ENCODE measurements at places on chromosomes 12 and 14.

DNA sequence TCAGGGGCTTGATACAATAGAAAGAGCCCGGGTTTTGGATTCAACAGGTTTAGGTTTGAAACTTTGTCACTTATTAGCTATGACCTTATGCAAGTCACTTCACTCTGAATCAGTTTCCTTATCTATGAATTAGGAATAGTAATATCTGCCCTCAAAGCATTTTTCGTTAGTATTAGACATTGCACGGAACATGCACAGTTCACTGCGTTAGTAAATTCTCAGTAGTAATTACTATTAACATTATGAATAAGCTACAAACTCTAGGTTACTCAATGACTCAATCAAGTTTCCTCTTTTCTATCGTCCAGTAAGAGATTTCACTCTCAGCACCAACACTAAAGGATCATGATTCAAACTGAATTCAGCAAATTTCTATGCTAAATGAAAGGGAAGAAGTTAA, 150.3 kb downstream of the CEP83 start:
- no peak for DNase-seq

GRCh38 chr14:93753647-93754046, 34.6 kb downstream of the PRIMA1 start:
- no peak for DNase-seq

GRCh38 chr14:35861204-35861868, 35.2 kb downstream of the BRMS1L start:
- no peak for DNase-seq

GRCh38 chr12:128657378-128657777, 166.4 kb downstream of the SLC15A4 start:
- no peak for DNase-seq

Measured in vagina (tissue), 2 donors.